ENCODE measurements at places on chromosomes 5 and 9. TPM values are rescaled to one million over a fixed set of nuclear protein-coding genes. Genes with fewer than 3 reads are reported as not detected.

DNA sequence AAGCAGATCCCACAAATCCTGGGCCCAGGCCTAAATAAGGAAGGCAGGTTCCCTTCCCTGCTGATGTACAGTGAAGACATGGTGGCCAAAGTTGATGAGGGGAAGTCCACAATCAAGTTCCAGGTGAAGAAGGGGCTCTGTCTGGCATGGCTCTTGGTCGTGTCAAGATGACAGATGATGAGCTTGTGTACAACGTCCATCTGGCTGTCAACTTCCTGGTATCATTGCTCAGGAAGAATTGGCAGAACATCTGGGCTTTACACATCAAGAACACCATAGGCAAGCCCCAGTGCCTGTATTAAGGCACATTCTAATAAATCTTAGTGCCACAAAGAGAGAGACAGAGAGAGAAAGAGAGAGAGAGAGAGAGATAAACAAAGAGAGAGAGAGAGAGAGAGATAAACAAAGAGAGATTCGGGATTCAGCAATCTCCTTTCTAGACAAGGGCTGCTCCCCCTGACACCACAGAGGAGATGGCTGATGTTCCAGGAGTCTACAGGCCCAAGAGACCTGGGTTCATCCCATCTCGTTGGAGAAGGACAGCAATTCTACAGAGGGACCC is 45.5 kb upstream of the HSPA9 start:
- DNase-seq = no peak
- no peaks in the 10 kb centered on the region for H3K4me1 ChIP-seq
- no peak overlapping the region for H3K27ac ChIP-seq
- no peaks in the 10 kb centered on the region for H3K36me3 ChIP-seq
- no peak overlapping the region for H3K4me3 ChIP-seq

GRCh38 chr5:86679949-86680348 is 62.2 kb downstream of the COX7C start:
- H3K4me1 ChIP-seq = no peaks in the 10 kb centered on the region
- H3K27me3 ChIP-seq = no peaks in the 10 kb centered on the region
- H3K27ac ChIP-seq = peak overlapping the region; percentile 87
- no peak overlapping the region for H3K4me3 ChIP-seq
- DNase-seq = no peak
- no peaks in the 10 kb centered on the region for H3K36me3 ChIP-seq

- H3K4me1 ChIP-seq = no peaks in the 10 kb centered on the region
- no peak for DNase-seq
- H3K36me3 ChIP-seq = no peaks in the 10 kb centered on the region
- H3K27me3 ChIP-seq = no peaks in the 10 kb centered on the region
- H3K4me3 ChIP-seq = no peak overlapping the region
These were observed 8.3 kb upstream of the TEX48 start for GRCh38 chr9:114690308-114690707.

- no peak for DNase-seq
- no peaks in the 10 kb centered on the region for H3K36me3 ChIP-seq
- H3K27ac ChIP-seq = no peak overlapping the region
- H3K4me3 ChIP-seq = no peak overlapping the region
These were observed 87.0 kb upstream of the ATG10 start for GRCh38 chr5:81884871-81885270.

GRCh38 chr5:95850391-95850894 is 27.9 kb upstream of the GLRX start:
- H3K27ac ChIP-seq = no peak overlapping the region
- H3K27me3 ChIP-seq = no peaks in the 10 kb centered on the region
- no peak for DNase-seq
- H3K4me1 ChIP-seq = no peaks in the 10 kb centered on the region
- no peak overlapping the region for H3K4me3 ChIP-seq

GRCh38 chr9:111645806-111646205 is 14.7 kb downstream of the DNAJC25 start:
- H3K4me1 ChIP-seq = no peaks in the 10 kb centered on the region
- no peak overlapping the region for H3K4me3 ChIP-seq
- no peaks in the 10 kb centered on the region for H3K27me3 ChIP-seq
- DNase-seq = no peak
- no peaks in the 10 kb centered on the region for H3K36me3 ChIP-seq
- no peak overlapping the region for H3K27ac ChIP-seq

DNA sequence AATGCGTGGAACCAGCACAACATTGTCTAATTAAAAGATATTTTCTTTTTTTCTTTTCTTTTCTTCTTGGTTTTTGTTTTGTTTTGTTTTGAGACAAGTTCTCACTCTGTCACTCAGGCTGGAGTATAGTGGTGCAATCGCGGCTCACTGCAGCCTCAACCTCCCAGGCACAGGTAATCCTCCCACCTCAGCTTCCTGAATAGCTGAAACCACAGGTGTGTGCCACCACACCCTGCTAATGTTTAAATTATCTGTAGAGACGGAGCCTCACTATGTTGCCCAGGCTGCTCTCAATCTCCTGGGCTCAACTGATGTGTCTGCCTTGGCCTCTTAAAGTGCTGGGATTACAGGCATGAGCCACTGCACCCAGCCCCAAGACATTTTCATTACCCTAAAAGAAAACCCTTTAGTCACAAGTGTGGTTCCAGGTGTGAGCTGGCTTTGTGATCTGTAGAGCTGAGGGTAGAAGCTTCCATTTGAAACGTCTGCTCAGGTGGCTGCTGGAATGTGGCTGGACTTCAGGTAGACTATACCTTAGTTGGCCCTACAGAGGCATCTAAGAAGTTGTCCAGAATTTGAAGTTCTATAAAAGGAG is 19.1 kb upstream of the NEK6 start:
- H3K27me3 ChIP-seq = no peaks in the 10 kb centered on the region
- no peak overlapping the region for H3K4me3 ChIP-seq

DNA sequence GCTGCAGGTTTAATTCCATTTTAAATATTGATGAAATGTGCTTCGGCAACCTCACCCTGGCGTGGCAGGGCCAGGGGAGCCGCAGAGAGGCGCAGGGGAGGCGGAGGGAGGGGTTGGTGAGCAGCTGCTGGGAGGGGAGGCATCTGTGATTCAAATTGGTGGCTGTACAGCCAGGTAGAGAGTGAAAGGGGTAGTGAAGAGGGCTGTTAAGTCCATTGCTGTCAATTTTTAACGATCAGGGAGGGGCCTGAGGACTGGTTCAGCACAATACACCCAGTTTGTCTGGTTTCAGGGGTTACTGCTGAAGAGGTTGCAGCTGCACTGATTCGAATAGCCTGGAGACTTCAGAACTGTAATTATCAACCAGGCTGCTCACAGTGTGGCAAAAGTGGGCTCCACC is 31.3 kb downstream of the LHX6 start:
- no peak overlapping the region for H3K27ac ChIP-seq
- no peaks in the 10 kb centered on the region for H3K36me3 ChIP-seq
- no peak for DNase-seq
- no peaks in the 10 kb centered on the region for H3K4me1 ChIP-seq
- no peaks in the 10 kb centered on the region for H3K27me3 ChIP-seq

DNA sequence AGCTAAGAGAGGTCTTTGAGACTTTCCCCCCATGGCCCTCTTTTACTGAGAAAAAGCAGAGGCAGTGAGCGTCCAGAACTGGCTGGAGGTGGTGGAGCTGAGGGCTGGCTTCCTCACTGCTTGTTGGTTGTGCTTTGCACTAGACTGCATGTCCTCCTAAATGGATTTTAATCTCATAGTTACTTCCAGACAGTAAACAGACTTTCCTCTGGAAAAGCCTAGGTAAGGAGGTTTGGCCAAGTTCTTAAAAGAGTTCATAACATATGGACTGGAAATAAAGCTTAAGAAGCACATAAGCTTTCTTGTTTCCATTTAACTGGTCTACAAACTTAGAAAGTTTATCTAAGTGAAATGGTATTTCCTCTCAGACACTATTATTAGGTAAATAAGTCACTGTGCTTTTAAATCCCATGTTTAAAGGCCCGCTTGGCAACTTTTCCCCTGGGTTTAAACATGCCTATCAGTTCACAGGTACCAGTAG is 2.0 kb downstream of the ASPN start:
- H3K27ac ChIP-seq = peak overlapping the region; percentile 99
- no peak for DNase-seq
- no peaks in the 10 kb centered on the region for H3K27me3 ChIP-seq
- H3K36me3 ChIP-seq = no peaks in the 10 kb centered on the region

GRCh38 chr5:42338136-42338535 is 85.1 kb upstream of the GHR start:
- no peaks in the 10 kb centered on the region for H3K4me1 ChIP-seq
- H3K27ac ChIP-seq = no peak overlapping the region
- no peak overlapping the region for H3K4me3 ChIP-seq
- no peaks in the 10 kb centered on the region for H3K36me3 ChIP-seq
- H3K27me3 ChIP-seq = no peaks in the 10 kb centered on the region
- no peak for DNase-seq

DNA sequence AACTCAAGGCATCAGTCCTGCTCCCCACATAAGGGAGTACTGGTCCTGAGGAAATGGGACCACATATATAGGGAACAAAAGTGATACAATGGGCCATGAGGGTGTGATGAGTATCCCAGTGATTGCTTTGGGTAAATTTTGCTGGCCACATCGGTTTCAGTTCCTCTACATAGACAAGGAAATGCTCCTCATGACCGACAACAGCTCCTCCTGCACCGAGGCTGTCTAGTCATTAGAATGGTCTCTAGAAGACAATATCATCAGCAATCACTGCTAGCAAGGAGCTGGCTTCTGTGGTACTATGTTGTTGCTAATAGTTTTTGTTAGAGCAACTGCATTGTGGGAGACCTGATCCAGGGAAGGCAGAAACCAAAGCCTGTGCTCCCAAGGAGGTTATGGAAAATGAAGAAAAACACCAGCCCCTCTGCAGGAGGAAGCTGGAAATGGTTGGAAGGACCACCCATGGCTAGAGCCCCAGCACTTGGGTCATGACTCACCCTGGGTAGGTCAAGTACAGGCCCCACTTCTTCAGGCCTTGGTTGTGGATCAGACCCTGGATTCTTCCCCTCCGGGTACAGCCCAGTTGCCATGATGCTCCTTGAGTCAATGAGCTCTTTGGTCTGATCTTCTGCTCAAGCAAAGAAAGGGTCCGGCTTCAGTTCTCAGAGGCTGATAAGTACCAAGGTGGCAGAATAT is 3.4 kb upstream of the CTSL start:
- no peak overlapping the region for H3K4me3 ChIP-seq
- H3K27ac ChIP-seq = no peak overlapping the region
- no peaks in the 10 kb centered on the region for H3K4me1 ChIP-seq
- no peaks in the 10 kb centered on the region for H3K36me3 ChIP-seq
- peak; percentile 68 for DNase-seq

DNA sequence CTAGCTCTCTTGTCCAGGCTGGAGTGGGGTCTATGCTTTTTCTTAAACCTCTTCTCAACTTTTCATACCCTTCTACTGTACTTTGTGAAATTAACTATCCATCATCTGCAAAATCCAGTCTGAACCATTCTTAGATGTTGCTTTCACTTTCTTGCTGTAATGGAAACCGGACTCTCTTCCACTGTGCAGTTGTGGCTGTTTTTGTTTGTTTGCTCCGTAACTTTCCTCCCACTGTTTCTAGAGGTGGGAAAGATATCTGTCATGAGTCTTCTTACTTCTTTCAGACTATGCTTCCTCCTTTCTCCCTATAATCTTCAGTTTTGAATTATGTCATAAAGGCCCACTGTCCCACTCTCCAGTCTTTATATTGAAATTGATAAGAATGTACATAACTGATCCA is 6.5 kb downstream of the TNPO1 start:
- peaks cover 2% of the 10 kb centered on the region for H3K4me1 ChIP-seq
- H3K4me3 ChIP-seq = no peak overlapping the region
- DNase-seq = no peak
- no peaks in the 10 kb centered on the region for H3K36me3 ChIP-seq
- H3K27ac ChIP-seq = no peak overlapping the region

DNA sequence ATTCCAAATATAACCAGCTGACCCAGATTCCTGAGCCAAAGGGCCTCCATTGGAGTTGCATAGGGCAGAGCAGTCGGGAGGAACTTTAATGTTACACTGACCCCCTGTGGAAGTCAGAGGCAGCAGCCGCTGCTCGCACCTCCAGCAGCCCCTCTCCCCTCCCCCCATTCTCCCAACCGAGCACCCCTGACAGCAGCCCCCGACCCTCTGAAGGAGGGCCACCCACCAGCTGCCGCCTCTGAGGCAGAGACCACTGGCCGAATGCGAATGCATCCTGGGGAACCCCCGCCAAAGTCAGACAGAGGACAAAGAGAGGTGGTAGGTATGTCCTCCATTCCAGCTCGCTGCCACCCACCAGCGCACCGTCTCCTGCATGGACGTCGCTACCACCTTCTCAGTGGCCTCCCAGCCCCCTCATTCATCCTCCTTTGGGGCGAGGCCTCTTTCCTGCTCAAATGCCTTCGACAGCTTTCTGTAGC is 231.0 kb downstream of the CDK5RAP2 start:
- H3K27me3 ChIP-seq = no peaks in the 10 kb centered on the region
- H3K4me3 ChIP-seq = no peak overlapping the region
- H3K36me3 ChIP-seq = no peaks in the 10 kb centered on the region
- no peaks in the 10 kb centered on the region for H3K4me1 ChIP-seq
- H3K27ac ChIP-seq = no peak overlapping the region

DNA sequence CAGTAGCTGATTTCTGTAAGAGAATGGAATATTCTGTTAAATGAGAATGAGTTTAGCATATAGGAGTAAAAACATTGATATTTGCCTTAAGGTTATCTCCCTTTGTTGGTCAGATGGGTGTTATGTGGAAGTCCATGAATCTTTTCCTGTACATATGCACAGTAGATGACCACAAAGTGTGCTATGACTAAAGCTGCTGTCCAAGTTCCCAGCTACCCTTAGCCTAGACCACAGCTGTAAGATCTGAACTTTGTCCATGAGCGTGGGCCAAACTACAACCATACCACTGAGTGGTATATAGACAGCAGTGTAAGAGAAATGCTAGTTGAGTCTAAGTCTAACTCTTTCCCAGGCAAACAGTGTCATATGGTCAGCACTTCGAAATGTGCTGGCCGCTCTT is 48.8 kb downstream of the CD180 start:
- H3K27ac ChIP-seq = no peak overlapping the region
- H3K27me3 ChIP-seq = no peaks in the 10 kb centered on the region
- no peak for DNase-seq
- no peaks in the 10 kb centered on the region for H3K4me1 ChIP-seq

DNA sequence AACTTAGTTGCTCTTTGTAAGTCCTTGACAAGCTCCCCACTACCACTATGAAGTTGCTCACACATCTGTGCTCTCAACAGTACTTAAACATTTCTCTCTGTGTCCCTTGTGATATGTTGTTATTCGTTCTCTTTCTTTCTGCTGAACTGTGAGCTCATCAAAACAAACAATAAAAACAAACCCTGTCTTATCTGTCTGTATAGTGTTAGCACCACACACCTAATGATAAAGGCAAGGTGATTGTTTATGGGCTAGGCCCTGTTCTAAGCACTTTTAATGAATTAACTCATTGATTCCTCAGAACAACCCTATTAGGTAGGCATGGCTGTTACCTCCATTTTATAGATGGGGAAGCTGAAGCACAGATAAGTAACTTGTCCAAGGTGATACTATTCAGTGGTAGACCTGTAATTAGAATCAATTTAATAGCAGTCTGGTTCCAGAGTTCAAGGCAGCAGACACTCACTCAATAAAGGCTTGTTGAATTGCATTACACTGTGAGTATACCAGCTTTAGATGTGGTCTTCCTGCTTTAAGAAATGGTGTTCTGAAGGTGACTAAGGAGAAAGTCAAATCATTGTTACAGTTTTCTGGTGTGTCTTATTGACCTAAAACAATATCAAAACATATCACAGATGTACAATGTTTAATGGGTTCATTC is 153.6 kb upstream of the ELL2 start:
- no peak overlapping the region for H3K27ac ChIP-seq
- DNase-seq = no peak
- H3K27me3 ChIP-seq = no peaks in the 10 kb centered on the region
- H3K36me3 ChIP-seq = no peaks in the 10 kb centered on the region
- H3K4me3 ChIP-seq = no peak overlapping the region
- peaks cover 9% of the 10 kb centered on the region for H3K4me1 ChIP-seq

The LCP2 gene
- total RNA-seq = 58.8 TPM

The ARL10 gene
- total RNA-seq = 13.3 TPM

The LHFPL2 gene
- 38.6 TPM for total RNA-seq

The CHSY3 gene
- total RNA-seq = 19.5 TPM

The PROB1 gene
- total RNA-seq = 2.0 TPM

The ANKRD20A1 gene
- total RNA-seq = 3.0 TPM

The F12 gene
- total RNA-seq = 0.33 TPM

The CER1 gene
- total RNA-seq = 0.29 TPM

All from aorta (tissue), 5 donors.